ENCODE measurements at places on chromosomes 13 and 19.
A peak's percentile ranks its signal among the peaks of the same experiment; 100 is the strongest.

DNA sequence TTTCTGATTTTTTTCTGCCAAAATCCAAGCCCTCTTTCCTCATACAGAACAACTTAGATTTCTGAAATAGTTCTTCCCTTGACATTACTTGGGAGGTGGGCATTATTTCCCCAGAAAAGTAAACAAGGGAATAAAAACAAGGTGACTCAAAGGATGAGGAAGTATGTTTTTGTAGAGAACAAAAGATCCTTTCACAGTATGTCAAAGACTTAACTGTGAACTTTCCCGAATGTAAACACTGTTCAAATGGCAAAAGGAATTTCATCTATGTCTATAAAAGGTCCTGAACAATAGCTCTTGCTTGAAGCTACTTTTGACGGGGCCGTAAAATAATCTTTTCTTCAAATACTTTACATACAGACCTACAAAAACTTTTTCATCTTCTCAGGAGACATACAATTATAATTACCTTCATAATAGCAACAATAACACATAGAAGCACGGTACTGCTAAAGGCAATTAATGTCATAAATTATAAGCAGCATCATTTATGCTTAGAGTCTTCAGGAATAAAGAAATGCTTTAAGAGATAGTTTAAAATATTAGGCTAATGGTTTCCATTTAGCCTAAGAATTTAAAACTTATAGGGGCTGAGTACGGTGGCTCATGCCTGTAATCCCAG, 191.1 kb downstream of the RGCC start:
- DNase-seq: peak; percentile 43

GRCh38 chr19:12748489-12748888, 3.1 kb upstream of the BEST2 start:
- no peak for DNase-seq

GRCh38 chr13:50715402-50716146, 127.9 kb downstream of the DLEU7 start:
- DNase-seq: no peak

- no peak for DNase-seq
These were observed 27.5 kb downstream of the HSPH1 start for GRCh38 chr13:31134039-31134711.

DNA sequence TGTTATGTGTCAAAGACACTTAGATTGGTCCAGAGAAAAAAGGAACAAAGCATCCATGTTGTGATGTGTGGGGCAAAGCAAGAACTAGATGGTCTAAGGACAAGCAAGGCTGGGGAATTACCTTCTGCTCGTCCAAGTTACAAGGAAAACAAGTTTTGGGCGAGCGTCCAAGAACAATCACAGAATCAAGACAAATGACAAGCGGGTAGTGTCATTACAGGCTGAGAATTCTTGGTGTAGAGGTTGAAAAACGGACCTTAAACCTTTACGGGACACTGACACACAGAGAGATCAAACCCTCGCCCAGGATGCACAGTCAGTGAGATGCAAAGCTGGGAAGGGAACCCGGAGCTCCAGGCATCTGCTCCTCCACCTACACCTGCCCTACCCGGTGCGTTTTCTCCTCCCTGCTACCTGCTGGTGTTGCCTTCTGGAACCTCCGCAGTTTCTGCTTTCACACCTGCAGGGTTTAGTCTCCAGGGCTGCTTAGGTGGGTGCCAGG, 515 bp upstream of the ZNF324B start:
- peak; percentile 67 for DNase-seq

Measured in NCI-H526 (cell line).